Motor neuron (in vitro differentiated cells): ENCODE measurements at places on chromosomes 13 and 19. TPM values are rescaled to one million over a fixed set of nuclear protein-coding genes. Genes with fewer than 3 reads are reported as not detected.

Gene TUBB4A
- 24.6 and 26.8 TPM in 2 replicates for total RNA-seq

Gene ZNF799
- total RNA-seq: 1.2 and 2.7 TPM in 2 replicates

Gene PNMA8A
- 15.7 and 16.0 TPM in 2 replicates for total RNA-seq

Gene TTC9B
- total RNA-seq: 0.46 and 0.59 TPM in 2 replicates

Gene SRRM5
- total RNA-seq: 0.87 and 1.1 TPM in 2 replicates

Gene FLT3LG
- total RNA-seq: 0.27 TPM in 1 of 2 replicates, not detected in the other

Gene TEX26
- total RNA-seq: not detected in 2 replicates

Gene NLRP9
- 0.08 and 0.14 TPM in 2 replicates for total RNA-seq

Gene SEMA6B
- total RNA-seq: 0.32 and 0.56 TPM in 2 replicates

Gene LRFN3
- 8.4 and 9.4 TPM in 2 replicates for total RNA-seq

GRCh38 chr13:50916701-50917184 lies 7.2 kb downstream of the RNASEH2B start:
- ATAC-seq: no peak

DNA sequence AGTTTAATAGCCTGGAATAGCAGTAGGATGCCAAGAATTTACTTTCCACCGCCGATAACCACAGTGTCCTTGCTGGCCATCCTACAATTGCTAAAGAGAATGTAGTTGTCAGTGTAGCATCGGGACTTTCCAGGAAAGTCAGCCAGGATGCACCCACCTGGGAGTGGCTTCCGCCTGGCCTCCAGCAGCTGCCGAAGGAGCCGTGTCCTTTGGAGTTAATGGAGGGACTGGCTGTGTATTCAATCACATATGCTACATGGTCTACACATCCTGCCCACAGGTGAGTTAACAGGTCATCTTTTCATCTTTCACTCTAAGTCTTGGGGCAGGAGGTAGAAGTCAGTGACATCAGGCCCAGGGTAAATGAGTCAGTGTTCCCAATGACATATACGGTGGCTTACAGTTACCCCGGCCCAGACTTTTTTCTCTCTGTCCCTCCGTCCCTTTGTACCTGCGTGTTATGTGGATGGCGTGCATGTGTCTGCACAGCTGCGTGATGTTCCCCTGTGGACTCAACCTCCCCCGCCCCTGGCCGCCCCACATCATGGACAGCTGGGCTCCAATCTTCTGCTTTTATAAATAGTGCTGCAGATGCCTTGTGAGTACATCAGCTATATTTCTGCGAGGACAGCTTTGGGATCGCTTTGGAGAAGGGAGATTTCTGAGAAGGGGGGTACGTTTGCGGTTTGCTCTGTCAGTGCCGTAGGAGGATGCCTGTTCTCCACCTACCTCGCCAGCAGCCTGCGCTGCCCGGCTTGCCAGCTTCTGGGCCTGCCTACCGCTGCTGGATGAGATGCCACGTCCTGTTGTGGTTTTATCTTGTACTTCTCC lies 63.1 kb downstream of the ATP11A start:
- ATAC-seq: no peak

DNA sequence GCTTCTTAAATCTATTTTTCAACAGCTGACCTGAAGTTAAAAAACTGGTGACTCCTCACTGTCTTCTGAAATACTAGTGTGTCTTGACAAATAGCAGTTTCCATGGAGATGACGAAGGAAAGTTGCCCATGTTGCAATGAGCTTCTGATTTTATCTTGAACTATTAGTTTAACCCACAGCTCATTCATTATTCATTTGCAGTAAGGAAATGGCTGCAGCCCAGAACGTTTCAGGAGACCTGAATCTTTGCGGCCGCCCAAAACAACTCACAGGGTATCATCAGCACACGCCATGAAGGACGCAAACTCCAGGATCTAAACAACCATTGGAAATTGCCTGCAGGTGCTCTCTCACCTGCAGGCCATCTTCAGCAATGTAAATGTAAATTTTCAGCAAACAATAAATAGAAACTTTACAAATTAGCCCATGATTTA lies 142.5 kb downstream of the DCLK1 start:
- ATAC-seq: no peak

GRCh38 chr13:114030666-114031610 lies 57.1 kb upstream of the C13orf46 start:
- ATAC-seq: no peak

DNA sequence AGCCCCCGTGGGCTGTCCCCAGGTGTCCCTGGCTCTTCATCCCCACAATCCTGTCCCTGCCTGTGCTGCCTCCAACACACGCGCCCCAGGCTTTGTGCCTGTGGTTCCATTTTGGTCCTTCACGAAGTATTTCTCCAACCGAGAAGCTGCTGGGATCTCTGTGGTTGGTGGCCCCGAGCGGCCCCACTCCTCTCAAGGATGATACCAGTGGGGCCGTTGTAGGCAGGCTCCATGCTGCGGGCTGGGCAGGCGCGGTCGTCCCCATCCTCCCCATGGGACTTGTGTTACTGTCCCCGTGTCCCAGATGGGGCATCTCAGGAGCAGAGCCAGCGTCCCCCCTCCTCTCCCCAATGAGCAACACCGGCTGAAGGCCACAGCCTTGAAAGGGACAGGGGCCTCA lies 3.7 kb upstream of the ZNF554 start:
- ATAC-seq: no peak

GRCh38 chr13:49645451-49645850 lies 17.1 kb downstream of the ARL11 start:
- no peak for ATAC-seq

GRCh38 chr13:90068658-90069057 lies 1278.8 kb upstream of the MIR17HG start:
- no peak for ATAC-seq

DNA sequence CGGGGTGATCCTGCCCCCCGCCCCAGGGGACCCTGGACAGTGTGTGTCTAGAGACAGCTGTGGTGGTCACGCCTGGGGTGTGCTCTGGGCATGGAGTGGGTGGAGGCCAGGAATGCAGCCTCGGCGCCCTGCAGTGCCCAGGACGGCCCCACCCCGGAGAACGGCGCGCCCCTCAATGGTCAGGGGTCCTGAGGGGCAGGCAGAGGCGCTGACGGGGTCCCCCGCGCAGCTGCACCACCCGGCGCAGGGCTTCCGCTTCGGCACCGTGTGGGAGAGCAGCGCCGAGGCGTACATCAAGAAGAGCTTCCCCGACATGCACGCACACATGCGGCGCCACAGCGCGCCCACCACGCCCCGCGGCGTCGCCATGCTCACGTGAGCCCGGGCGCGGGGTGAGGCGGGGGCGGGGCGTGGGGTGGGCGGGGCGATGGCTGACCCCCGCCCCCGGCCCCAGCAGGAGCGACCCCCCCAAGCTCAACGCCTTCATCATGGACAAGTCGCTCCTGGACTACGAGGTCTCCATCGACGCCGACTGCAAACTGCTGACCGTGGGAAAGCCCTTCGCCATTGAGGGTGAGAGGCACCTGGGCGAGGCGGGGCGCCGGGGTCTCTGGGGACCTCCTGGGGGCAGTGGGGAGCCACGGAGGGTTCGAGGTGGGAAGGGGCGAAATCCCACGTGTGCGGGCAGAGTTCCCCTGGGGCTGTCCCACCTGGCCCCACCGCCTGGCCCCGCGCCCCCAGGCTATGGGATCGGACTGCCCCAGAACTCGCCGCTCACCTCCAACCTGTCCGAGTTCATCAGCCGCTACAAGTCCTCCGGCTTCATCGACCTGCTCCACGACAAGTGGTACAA lies 7.4 kb downstream of the GRIN3B start:
- ATAC-seq: no peak

- ATAC-seq: no peak
These were observed 44.9 kb downstream of the DIAPH3 start for GRCh38 chr13:60118696-60119400.

DNA sequence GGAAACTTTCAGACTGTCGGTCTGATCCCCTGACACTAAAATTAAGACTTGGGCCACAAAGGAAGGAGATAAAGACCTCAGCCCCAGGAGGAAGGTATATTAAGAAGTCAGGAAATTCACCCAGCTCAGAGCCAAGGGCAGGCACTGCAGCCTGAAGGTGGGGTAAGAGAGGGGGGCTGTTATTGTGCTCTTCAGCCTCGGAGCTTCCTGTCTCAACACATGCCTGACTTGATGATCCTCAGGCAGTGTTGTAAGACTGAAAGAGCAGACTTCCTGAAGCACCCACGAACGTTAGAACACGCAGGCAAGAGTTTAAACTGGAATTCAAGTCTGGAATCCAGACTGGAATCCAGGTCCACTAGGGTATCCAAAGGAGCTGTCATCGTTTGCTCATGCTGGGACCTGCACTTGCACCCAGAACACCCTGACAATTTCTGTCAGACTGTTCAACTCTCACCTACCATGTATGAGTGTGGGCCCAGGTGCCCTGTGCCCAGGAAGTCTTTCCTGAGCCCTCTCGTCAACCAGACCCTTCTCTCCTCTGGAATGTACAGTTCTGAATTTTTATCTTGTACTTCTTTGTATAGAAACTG lies 10.7 kb upstream of the FLT1 start:
- no peak for ATAC-seq

DNA sequence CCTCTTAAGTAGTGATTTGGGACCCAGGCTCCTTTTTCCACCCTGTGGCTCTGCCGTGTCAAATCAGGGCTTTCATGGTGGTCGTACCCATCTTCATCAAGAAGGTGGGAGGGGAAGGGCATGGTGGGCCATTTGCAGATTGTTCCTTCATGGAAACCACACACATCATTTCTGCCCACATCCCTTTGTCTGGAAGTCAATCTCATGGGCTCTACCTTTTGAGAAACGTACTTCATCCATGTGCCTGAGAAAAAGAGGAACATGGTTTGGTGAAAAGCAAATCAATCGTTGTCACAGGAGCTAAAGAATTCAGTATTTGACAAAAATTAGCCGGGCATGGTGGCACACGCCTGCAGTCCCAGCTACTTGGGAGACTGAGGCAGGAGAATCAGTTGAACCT lies 233.4 kb downstream of the FOXO1 start:
- ATAC-seq: no peak

GRCh38 chr13:76882431-76882830 lies 3.8 kb downstream of the KCTD12 start:
- no peak for ATAC-seq

GRCh38 chr19:40721936-40722661 lies 5.2 kb downstream of the ITPKC start:
- ATAC-seq: no peak

DNA sequence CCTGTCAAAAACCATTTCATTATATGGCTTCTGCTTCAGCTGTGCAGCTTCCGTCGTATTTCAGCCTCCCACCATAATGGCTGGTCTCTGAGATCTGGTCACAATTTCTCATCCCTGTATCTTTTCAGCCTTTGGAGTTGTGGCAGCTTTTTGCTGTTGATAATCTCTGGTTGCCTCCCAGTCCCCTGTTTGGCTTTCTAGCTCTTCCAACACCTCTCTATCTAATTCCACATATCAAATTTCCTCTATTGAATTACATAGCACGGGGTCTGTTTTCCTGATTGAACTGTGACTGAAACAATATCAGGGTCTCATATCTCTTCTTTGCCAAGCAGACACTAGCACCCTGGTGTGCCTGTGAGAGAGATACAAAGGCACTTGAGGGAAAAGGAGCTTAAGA lies 222.1 kb upstream of the OBI1 start:
- no peak for ATAC-seq

- peak; percentile 49 for ATAC-seq
These were observed 95.3 kb upstream of the TNFSF11 start for GRCh38 chr13:42478531-42479156.

GRCh38 chr13:110637747-110638146 lies 22.4 kb downstream of the NAXD start:
- no peak for ATAC-seq

DNA sequence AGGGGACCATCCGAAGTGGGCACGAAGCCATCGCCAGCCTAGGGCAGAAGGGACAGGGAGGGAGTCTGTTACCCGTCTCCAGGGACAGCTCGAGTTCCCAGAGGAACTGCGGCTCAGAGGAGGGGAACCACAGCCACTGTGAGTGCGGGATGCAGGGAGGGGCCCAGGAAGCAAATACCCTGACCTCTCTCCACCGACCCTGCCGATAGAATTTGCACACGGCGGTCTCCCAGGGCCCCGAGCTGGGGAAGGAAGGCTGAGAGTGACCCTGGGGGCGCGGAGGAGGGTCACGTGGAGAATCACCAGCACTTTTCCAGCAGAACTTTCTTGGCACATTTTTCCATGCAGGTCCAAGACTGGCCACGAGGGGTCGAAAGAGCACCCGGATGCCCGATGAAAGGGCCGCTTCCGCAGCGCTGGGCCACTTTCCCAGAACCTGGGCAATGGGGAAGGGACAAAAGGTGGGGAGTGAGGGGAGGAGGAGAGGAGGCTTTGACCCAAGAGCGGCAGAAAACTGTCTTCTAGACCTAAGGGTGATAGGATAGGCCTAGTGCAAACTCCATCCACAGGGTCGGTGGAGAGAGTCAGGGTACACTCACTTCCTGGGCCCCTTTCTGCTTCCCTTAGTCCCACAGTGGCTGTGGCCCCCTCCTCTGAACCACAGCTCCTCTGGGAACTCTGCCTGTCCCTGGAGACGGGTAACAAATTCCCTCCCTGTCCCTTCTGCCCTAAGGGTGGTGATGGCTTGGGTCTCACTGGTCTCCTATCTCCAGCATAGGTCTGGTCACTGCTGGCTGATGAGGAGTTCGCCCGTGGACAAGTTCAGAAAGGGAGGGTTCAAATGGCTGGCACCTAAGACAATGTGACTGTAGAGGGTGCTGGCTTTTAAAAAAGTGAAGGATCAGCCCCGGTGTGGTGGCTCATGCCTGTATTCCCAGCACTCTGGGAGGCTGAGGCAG lies 5.3 kb upstream of the GPR4 start:
- ATAC-seq: peak; percentile 83

GRCh38 chr19:18122860-18123795 lies 25.6 kb downstream of the MAST3 start:
- ATAC-seq: no peak
